Stimulated activated CD4-positive, alpha-beta T cell treated with anti-CD3 and anti-CD28 coated beads, TNF-alpha, amount 100 ng/mL, for 48 hours (primary cell): ENCODE measurements at places on chromosomes 6 and 20.

DNA sequence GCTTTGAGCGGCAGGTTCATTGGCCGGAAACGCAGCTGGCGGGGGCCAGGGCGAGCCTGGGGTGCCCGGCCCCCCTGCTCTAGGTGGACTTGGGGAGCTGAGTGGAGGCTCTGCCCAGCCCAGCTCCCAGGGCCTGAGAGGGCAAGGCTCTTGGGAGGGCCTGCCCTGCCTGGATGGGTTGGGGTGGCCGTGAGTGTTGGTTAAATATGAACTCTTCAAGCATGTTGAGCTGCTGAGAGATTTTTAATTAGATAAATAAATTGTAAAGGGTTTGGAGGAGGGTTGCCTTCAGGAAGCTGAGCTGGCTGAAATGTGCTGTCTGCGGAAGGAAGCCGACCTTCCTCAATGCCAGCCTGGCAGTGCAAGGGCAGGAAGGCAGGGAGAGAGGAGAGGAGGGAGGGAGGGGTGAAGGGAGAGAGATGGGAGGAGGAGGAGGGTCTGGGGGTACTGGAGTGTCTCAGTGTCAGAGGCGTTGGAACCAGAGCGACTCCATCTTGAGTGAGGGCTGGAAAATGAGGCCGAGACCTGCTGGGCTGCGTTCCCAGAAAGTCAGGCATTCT, 39.4 kb upstream of the PMEPA1 start:
- DNase-seq = no peak

GRCh38 chr6:134373282-134373922, 55.5 kb upstream of the SGK1 start:
- DNase-seq = no peak

GRCh38 chr6:151036869-151037680, 171.6 kb downstream of the MTHFD1L start:
- no peak for DNase-seq

DNA sequence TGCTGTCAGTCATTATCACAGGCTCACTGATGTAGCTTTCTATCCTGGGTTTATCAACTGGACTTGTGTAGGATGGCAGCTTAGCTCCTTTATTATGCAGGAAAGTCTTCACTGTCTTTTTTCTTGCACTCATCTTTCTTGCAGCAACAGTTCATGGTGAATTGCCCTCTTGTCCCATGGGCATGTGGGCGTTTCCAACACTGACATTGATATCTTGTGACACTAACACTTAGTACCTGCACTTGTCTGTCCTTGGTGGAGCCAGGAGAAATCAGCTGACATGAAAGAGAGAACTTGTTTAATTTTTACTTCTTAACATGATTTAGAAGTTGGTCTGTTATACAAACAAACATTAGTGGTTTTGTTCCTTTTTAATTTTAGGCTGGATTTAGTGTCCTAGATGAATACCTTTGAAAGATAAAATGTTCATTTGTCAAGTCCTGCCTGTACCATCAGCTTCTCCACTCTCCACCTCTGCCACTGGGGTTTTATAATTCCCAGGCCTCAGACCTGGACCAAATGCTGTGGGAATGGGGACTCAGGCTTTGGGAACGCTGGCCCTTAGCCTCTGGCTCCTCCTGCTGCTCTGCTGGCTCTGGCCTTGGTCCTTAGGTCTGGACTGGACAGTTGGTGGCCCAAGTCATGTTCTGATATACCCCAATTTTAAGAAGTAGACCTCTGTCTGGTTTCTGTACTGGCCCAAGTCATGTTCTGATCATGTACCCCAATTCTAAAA, 161.0 kb upstream of the LAMP5 start:
- DNase-seq = no peak

- no peak for DNase-seq
These were observed 117.9 kb upstream of the PTPN1 start for GRCh38 chr20:50392138-50392866.

DNA sequence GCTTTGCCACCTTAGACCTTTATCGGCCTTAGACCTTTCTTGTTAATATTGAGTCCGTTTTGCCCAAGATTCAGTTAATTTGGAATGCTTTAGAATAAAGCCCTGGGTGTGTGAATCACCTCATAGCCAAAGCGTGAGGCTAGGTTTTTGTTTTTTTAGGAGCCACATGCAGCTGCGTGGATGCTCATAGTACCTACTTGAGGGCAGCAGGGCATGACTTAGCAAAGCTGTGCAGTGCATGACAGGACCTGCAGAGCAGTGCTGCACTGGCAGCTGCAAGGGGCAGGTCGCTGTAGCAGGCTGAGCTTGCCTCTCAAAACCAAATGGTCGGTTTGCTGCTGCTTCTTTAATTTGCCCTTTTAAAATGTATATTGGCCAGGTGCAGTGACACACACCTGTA, 116.1 kb downstream of the JAG1 start:
- no peak for DNase-seq

DNA sequence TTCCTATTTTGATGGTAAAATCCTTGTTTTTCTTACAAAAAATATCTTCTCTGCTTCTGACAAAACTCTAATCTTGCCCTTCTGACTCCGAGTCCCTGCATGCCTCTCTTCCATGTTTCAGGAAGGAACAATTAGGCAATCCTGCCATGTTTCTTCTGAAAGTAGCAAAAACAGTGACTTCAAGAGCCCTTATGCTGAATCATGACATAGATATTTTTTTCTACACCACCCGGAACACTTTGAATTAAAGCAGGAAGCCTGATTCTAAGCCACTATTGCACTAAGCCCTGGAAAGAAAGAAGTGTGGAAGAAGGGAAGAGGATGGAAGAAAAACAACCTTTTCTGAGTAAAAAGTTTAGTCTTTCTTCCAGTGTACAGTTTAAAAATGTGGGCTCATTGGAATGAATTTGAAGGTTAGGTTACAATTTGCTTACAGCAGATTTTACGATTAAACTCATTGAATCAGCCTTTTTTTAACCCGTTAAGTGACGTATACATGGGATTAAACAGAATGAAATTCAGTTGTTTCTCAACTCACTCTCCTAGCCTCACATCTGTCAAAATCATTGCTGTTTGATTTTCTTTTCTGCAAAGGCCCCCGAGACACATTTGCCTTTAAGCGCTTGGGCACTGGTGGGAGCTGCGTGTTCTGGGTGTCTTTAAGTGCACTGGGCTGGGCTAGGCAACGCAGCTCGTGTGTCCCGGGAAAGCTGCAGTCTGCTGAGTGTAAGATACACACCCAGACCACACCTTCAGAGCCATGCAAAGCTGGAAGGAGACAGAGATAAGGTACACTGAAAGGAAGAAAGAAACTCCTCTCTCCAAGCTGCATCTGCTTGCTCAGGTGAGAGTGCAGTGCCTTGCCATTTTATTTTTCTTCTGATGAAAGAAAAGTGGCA, 159.4 kb upstream of the CITED2 start:
- DNase-seq = no peak

GRCh38 chr6:41682497-41683272, 44.4 kb downstream of the MDFI start:
- no peak for DNase-seq

- DNase-seq = no peak
These were observed at the start of gene C6orf15 for GRCh38 chr6:31112478-31112877. TSS of gene C6orf15 (minus strand) at chr6:31112575. CDS start at chr6:31112555, 20 bp downstream.

DNA sequence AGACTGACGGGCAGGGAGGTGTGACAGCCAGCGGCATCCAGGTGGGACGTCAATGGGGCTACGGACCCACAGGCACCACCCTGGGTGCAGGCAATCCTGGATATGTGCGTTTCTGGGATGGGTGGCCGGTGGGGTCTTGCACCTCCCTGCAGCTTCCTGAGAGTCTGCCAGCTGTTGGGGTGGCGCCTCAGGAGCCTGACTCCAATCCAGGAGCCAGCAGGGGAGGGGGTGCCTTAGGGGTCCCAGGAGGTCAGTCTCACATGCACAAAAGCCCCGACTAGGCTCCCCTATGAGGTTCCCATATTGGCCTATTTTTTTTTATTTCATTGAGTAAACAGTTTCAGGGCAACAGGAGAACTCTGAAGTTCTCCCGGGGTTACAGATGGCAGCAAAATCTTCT, 73.3 kb downstream of the GINS1 start:
- DNase-seq = no peak

DNA sequence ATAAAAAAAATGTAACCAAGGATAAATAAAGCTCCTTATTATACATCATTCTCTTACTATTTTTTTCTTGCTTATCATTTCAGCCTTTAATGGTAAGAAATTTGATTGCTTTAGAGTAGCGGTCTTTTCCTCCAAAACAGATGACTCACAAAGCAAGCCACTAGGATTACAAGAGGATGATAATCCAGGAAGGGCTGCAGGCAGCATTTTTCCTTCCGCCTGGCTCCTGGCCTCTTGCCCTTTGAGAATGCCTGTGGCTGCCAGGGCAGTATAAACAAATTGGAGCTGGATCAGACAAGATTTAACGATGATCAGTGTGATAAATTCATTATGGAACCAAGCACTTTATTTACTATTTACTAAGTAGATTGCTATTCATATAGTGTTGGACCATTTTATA, 9.7 kb upstream of the FBXL4 start:
- DNase-seq = no peak

DNA sequence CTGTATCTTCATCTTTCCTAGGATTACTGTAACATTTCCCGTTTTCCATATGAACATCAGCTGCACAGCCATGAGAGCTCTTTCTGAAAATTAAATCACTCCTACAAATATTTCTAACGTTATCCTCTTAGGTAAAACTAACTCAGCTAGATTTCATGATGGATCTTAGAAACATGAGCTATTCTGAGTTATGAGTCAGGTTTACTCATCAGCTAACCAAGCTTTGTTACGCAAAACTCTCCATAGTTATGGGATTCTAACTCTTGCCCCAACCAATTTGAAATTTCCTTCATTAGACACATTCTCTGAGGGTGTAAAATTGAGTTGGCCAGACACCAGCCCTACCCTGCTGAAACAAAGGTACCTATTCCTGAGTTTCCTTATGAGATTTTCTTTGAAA, 14.0 kb downstream of the DEFB110 start:
- DNase-seq = no peak

- no peak for DNase-seq
These were observed 713.3 kb downstream of the PRKN start for GRCh38 chr6:162014069-162014811.

GRCh38 chr20:63739130-63740069, at the start of gene SLC2A4RG:
TSS of gene SLC2A4RG (plus strand) at chr20:63739776. CDS start at chr20:63739913, 137 bp downstream.
- no peak for DNase-seq

GRCh38 chr6:27187231-27188060, 60.1 kb upstream of the PRSS16 start:
- DNase-seq = no peak

DNA sequence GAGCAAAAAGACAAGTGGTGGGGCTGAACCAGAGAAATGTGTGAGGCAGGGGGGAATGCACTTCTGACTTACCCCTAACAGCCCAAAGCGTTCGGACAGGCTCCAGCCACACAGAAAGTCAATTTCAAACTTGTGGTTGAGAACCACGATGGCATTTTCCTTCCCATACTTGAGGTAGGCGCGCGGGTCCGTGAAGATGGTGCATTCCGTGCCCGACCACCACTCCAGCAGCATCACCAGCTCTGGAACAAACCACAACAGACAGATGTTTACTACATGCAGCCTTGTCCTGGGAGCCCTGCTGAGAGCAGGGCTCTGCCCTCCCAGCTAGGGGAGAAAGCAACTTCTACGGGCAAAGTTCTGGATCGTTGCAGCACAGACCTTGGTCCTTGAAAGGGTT, 107.7 kb downstream of the AGPAT4 start:
- DNase-seq = no peak

GRCh38 chr6:29748391-29749307, 25.4 kb downstream of the HLA-F start:
- peak; percentile 87 for DNase-seq

DNA sequence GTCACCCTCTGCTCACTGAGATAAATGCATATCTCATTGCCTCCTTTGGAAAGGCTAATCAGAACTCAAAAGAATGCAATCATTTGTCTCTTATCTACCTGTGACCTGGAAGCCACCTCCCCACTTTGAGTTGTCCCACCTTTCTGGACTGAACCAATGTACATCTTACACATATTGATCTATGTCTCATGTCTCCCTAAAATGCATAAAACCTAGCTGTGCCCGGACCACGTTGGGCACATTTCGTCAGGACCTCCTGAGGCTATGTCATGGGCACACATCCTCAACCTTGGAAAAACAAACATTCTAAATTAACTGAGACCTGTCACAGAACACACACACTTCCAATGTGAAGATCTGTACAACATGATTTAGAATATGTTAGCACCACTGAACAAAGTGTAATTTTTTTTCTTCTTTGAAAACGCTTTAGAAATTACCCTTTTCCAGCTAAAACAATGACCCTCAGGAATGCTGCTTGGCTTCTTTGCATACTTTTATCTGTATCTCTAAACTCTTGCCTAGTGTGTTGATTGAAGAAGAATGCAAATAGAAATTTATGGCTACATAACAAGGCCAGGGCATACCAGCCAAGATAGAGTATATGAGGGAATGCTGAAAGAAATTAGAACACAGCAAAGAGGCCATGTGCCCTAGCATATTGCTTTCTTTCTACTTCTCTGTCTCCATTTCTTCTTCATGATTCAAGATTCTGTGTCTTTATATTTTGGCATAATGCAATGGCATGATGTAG, 84.6 kb upstream of the DST start:
- no peak for DNase-seq

DNA sequence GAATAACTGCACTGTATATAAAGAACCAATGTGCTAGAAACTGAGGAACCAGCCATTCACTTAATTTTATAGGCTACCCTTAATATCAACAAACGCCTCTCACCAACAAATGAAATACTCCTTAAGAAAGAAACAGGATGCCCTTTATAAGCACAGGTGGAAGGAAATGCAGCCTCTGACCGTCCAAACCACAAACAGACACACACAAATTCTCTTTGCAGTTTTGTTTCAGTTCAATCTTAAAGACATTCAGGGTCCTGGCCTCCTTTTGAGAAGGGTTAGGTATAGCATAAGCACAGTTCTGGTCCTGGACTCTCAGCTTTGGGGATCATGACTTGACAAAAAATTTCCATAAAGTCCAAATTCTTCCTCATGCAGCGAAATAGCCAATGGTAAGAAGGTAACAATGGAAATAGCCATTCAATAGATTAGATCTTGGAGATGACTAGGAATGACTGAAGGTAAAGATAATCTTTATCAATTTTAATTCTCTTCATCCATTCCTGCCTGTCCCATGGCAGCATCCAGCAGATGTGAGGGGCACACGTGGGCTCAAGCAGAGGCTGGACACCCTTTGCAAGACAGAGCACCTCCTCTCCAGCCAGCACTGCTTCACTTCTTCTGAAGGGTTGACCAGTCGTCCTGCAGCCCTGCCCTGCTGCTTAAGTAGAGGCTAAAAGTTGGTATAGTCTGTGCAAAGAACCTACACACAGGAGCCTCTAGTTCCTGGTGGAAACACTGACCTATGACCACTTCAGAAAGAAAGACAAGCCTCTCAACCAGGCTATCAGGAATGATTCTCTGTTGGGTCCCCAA, 123.9 kb downstream of the CD83 start:
- no peak for DNase-seq

GRCh38 chr6:160048471-160048870, 73.1 kb upstream of the SLC22A1 start:
- DNase-seq = no peak

- no peak for DNase-seq
These were observed 30.1 kb upstream of the CCR6 start for GRCh38 chr6:167092672-167093339.

- DNase-seq = no peak
These were observed 3.6 kb upstream of the VSTM2L start for GRCh38 chr20:37899105-37900045.
